ENCODE measurements at places on chromosomes 7 and 10.

DNA sequence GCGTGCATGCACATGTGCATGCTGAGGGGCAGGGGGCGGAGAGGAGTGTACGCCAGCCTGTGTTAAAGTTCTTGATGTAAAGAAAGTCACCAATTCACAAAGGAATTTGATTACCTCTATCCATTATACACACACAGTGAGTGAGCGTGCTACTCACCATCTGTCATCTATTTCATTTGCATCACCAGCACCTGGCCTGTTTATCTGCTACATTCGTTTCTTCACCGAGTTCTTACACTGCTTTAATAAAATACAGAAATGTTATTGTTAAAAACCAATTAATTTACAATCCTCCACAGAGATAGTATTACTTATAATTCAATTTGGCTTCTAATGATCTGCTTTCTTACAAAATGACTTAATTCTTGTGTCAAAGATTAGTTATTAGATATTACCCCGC is 32.6 kb downstream of the NEUROD6 start:
- DNase-seq = no peak

DNA sequence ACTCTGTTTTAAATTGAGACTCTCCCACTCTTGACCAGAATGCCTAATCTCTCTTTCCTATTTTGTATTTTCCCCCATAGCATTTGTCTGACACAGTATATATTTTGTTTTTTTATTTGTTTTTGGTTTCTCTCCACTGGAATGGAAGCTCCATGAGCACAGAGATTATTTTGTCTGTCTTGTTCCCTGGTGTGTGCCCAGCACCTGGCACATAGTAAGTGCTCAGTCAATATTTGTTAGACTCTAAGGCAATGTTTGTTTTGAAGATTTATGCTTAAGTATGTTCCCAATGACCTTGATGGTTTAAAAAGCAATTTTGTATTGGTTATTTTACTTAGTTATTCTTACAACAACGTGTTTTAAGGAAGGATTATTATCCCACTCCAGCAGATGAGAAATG is 201.8 kb downstream of the DYNC1I1 start:
- DNase-seq = no peak

GRCh38 chr10:69748621-69749020 is 53.1 kb upstream of the COL13A1 start:
- no peak for DNase-seq

DNA sequence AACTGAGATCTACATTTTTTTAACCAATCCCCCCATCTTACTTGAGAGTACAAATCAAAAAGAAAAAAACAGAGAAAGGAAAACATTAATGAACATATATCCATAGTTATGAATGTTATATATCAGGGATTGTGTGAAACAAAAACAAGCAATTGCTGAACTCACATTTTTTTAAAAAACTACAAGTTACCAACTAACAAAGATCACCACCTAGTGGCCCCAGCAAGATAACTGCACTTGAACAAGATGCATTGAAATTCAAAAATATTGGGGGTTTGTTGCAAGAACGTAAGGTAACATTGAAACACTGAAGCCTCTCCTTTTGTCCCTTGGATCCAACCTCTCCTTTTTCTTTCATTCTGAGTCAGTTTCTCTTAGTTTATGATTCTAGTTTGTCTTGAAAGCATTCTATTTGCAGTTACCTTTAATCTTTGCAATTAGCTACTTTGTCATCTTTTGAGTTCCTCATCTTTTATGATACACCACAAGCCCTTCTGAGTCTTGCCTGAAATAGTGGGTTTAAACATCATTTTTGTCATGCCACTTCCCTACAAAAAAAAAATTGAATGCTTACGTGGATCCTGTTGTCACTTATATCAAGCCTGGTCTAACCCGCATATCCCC is 87.3 kb upstream of the TES start:
- no peak for DNase-seq

- no peak for DNase-seq
Measured at GRCh38 chr10:11431216-11431555, 180.3 kb downstream of the USP6NL start.
